ENCODE measurements at places on chromosomes 5 and 9.

DNA sequence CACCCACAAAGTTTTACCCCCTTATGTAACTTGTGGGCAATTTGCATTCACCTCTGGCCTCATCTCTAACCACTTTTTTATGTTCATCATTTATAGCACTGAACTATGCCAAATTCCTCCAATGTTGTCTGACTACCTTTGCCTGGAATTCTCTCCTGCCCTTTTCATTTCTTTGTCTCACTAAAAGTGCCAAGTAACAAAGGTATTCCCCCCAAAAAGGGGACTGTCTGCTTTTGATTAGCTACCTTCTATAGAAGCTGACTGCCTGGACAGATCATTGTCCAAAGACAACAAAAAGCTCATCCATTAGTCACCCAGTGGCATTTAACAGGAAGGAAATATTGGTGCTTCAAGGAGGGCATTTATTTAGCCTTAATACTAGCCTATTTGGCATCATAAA is 189.9 kb upstream of the VCAN start:
- peak; percentile 5 for DNase-seq

GRCh38 chr9:76658510-76659231 is 105.6 kb upstream of the PCA3 start:
- DNase-seq = peak; percentile 42

DNA sequence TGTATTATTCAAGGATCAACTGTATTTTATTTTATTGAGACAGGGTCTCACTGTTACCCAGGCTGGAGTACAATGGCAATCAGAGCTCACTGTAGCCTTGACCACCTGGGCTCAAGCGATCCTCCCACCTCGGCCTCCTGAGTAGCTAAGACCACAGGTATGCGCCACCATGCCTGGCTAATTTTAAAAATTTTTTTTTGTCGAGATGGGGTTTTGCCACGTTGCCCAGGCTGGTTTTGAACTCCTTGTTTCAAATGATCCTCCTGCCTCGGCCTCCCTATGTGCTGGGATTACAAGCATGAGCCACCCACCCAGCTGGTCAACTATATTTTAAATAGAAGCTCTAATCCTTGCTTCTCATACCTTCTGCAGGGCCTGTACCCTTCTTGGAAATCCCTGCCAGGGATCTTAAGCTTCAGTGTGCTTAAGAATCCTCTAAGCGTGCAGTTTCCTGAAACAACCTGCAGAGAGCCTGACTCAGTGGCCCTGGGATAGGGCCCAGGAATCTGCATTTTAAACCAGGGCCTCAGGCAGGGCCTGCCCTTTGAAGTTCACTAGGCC is 2.9 kb downstream of the AKNA start:
- no peak for DNase-seq

DNA sequence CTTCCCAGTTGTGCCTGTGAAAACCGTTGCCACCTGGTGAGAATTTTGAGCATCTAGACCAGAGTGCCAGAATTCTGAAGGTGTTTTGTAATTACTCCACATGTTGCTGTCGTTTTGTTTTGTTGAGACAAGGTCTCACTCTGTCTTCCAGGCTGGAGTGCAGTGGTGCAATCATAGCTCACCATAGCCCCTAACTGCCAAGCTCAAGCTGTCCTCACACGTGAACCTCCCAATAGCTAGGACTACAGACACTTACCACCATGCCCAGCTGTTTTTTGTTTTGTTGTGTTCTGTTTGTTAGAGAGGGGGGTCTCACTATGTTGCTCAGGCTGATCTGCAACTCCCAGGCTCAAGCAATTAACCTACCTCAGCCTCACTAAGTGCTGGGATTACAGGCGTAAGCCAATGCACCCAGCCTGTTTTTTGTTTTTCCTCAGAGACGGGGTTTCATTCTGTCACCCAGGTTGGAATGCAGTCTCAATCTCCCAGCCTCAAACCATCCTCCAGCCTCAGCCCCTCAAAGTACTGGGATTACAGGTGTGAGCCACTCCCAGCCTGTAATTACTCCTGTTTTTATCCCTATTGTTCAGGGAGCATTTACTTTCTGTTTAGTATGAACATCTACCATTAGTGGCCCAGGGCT is 121.1 kb upstream of the DMRT1 start:
- peak; percentile 34 for DNase-seq

- DNase-seq = no peak
These were observed 23.5 kb upstream of the SNX2 start for GRCh38 chr5:122751293-122751782.

GRCh38 chr9:119114681-119115080 is 254.6 kb downstream of the BRINP1 start:
- DNase-seq = no peak

DNA sequence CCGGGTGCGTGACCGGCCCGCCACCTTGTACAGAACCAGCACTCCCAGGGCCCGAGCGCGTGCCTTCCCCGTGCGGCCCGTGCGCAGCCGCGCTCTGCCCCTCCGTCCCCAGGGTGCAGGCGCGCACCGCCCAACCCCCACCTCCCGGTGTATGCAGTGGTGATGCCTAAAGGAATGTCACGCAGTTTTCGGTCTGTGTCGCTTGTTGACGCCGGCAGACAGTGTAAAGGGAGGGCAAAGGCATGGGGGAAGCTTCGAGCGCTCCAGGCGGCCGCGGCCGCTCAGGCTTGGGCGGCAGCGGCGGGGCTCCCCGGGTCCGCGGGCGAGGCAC is 1.3 kb downstream of the LRRC26 start:
- peak; percentile 35 for DNase-seq

DNA sequence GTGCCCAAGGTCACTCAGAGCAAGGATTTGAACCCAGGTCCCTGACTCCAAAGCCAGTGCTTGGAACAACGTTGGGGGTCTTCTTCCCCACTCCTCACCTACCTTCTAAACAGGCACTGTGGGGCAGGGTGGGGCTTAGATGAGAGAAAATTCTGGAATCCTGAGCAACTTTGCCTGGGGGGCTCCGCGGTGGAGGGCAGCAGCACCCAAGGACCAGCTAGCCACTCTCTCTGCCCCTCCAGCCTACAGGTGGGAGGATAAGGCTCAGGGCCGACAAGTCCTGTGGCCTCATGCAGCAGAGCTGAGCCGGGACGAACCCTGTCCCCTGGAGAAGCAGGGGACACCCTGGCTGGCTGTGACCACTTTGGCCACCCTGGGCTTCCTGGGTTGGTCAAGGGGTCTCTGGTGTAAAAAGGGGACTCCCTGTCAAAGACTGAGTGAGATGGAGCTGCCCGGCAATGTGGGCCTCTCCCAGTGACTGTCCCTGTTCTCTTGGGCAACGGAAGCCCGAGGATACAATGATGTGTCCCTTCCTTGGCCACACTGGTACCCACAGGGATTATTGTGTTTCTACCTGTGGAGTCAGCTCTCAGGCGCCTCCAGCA is 26.5 kb downstream of the CEL start:
- no peak for DNase-seq

DNA sequence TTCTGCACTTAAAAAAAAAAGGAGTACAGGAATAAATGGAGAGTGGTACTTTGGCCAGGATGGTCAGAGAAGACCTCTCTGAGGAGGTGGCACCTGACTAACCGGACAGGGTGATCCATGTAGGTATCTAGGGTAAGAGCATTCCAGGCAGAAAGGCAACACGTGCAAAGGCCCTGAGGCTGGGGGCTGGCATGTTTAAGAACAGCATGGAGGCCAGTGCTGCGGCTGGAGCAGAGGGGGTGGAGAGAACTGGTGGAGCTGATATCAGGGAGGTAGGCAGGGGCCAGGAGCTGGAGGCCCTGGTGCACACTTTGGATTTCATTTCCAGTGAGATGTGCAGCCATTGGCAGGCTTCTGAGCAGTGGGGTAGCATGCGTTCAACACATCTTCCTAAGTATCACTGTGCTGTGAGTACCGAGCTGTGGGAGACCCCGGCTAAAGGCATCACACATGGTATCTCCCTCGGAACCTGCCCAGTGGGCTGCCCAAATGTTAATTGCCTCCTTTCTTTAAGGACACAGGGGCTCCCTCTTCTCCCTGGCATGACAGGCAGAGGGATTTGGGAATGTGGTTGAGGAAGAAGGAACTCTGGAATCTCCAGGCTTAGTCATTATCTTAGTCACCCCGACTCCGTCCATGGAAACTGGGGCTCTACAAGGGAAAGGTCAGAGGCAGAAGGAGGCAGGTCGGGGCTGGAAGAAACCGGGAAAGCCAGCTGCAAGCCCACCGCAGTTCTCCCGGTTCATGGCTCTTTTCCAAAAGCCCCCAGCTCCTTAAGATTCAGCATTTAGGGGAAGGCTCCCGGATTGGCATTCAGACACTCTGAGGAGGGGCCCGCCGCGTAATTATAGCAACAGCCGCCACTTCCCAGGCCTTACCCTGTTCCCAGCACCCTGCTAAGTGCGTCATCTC is 18.6 kb downstream of the SLC6A7 start:
- peak; percentile 39 for DNase-seq

DNA sequence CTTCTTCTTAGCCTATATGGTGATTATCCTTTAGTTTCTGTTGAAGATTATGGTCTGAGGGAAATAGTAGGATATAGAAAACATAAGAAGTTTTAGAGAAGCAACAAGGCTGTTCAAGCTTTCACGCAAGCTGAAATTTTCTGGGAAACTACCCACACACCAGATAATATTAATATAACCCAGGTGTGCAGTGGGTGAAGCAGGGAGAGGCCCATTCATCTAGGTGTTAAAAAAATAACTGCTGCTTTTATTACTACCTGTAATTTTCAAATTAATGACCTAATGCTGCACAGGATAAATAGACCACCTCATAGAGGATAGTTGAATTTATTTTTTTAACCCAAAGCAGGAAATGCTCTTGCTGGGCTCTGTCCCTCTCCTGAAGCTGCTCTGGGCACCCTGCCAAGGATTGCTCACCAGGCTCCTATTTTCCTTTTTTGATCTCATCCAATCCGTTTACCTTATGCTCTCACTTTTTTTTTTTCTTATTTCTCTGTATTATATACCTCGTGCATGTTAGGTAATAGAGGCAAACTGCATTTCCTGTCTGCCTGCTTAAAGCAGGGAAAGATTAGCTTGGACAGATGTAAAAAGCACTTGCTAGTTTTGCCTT is 124.3 kb upstream of the SLC12A2 start:
- DNase-seq = no peak

DNA sequence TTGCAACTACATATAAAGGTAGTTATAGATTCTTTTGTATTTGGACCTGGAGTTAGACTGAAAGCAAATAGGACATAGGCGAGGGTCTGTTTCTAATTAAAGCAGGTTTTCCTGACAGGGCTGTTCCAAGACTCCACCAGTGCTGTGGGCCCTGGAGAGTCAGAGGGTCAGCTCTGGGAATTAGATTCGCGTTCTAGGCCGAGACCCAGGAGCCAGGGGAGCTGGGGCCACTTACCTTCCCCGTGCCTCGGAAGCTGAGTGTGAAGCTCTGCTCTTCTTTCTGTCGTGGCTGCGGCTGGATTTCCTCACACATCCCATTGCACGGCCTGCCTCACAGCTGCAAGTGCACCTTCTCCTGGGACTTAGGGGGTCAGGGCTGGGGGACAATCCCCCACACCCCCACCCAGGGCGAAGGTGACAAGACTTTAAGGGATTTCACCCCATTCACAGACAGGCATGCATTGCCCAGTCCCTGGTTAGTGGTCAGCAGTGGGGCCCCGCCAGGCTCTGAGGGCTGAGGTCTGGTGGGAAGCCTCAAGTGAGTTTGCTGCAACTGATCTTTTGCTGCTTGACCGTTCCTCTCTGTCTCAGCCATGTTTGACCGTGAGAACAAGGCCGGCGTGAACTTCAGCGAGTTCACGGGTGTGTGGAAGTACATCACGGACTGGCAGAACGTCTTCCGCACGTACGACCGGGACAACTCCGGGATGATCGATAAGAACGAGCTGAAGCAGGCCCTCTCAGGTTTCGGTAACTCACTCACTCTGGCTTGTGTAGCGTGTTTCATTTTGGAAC is 15.3 kb upstream of the AHRR start:
- DNase-seq = no peak

GRCh38 chr5:139272471-139273321 is 20.8 kb upstream of the MATR3 start:
- no peak for DNase-seq

DNA sequence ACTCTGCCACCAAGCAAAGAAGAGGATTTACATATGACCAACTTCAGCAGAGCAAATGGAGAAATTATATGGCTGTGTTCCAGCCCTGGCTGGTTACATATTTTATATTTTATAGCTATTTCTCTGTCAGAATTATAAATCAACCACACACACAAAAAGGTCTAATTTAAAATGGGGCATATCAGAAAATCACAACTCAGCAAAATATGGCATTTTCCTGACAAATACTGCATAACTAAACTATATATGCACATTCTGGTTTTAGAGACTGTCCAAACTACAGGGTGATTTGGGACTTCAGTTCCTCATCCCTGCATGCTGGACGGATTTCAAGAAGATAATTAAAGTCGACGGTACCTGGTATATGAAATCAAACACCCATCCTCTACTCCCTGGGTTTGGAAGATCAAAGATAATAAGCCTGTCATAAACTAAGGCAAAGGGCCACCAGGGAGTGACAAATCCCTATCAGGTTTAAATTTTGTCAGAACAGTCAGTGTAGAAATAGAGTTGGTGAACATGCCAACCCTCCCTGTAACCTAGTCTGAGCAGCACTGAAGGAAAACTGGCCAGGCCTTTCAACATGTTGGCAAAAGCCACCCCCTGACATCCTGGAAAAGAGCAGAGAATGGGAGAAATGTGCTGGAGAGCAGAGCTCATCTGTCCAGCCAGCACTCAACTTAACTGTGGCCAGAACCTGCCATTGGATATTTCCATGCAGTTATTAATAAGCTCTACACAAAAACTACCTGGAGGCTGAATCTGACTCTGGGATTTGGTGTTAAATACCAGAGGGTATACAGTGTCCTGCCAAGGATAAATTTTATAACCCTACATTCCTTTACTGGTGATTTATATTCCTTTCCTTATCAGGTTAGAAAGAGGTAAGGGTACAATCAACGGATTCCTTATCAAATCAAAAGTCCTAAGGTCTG is 235.7 kb downstream of the ENC1 start:
- DNase-seq = no peak

- DNase-seq = no peak
These were observed 34.2 kb downstream of the CORO2A start for GRCh38 chr9:98158071-98158831.

DNA sequence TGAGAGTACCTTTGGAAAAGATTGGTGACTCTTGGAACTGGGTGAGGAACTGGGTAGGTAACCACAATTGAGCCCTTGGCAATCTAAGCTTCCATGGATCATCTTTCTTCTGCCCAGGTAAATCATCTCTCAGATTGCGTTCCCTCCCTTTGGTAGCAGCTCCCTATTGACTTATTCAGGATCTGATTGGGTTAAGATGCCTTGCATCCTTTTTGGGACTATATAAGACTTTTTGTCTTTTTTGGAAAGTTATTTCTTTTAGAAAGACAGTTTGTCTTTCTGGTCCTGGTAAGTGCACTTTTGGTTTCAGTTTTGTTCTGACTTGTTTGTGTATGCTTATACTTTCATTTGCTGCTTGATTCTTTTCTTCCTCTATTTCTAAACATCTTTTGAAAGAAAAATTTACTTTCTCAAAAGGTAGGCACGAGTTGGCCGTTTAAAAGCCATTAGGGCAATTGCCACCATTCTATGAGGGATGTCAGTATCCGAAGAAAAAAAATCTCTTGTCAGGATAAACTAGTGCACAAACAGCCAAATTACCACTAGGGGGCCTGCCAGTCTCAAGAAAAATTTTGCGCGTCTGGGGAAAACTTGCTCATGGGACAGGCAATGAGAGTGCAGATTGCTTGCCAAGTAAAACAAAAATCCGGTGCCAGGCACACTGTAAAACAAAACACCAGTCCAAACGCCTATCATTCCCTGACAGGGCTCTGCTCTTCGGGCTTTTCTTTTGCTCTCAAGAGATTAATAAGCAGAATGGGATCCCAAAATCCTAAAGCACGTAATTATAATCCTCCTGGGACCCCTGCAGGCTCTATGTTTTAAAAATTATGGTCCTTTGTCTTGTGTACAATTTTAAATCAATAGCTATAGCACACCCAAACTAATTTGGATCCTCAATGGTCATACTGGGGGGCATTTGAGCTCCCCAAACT is 12.8 kb downstream of the OR1J1 start:
- DNase-seq = peak; percentile 73
